Left ventricle myocardium superior (tissue), 1 donor: ENCODE measurements at places on chromosomes 3 and 15.

- no peak for DNase-seq
These were observed 11.4 kb downstream of the ANPEP start for GRCh38 chr15:89802986-89803824.

GRCh38 chr3:24060055-24060454, 115.0 kb downstream of the NR1D2 start:
- DNase-seq = no peak

- no peak for DNase-seq
These were observed 20.4 kb downstream of the ISG20 start for GRCh38 chr15:88658972-88659931.

DNA sequence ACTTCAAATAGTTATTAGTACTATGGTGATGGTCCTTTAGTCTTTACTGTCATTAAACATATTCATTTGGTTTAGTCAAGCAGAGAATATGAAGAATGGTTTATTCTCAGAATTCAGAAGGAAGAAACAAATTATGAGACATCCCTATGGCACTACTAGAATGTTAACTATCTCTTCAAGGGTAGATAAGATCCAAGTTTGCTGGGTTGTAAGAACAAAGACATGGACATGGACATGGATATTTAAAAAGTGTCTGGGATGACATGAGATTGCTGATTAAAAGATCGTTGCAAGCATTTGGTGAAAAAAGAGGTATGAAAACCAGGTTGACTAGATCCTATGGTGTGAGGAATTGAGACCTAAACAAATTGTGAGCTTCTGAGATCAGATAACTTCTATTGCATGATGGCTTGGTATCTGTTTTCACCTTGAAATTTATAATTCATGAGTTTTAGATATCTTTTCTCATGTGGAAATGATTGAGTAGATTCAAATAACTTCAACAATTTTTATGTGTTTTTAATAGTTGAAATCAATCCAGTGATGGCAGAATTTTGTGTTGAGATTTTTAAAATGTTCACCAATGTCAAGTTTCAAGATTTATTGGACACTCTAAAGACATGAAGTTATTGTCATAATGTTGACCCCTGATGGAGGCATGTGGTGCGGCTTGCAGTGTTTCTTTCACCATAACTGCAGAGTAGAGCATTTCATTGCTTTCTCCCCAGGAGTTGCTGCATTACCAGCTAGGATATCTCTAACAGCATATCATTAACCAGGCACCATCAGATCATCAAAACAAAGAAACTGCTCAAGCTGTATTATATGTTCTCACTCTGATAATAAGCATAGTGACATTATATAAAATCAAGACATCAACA, 72.6 kb downstream of the NAALADL2 start:
- DNase-seq = no peak

DNA sequence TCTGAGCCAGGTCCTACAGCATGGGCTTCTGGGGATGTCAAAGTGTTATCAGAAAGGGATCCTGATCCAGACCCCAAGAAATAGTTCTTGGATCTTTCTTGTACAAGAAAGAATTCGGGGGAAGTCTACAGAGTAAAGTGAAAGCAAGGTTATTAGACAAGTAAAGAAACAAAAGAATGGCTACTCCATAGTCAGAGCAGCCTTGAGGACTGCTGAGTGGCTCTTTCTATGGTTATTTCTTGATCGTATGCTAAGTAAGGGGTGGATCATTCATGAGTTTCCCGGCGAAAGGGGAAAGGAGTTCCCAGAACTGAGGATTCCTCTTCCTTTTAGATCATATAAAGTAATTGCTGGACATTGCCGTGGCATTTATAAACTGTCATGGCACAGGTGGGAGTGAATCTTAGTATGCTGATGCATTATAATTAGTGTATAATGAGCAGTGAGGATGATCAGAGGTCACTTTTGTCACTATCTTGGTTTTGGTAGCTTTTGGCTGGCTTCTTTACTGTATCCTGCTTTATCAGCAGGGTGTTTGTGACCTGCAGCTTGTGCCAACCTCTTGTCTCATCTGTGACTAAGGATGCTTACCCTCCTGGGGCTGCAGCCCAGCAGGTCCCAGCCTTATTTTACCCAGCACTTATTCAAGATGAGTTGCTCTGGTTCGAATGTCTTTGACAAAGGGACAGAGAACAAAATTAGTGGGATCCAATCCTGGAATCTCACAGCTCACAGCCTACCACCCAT, 41.0 kb downstream of the CRYGS start:
- DNase-seq = no peak

GRCh38 chr3:116614795-116615362, 94.7 kb upstream of the TUSC7 start:
- no peak for DNase-seq

GRCh38 chr3:48466386-48467109, 20.0 kb downstream of the ATRIP start:
- no peak for DNase-seq

DNA sequence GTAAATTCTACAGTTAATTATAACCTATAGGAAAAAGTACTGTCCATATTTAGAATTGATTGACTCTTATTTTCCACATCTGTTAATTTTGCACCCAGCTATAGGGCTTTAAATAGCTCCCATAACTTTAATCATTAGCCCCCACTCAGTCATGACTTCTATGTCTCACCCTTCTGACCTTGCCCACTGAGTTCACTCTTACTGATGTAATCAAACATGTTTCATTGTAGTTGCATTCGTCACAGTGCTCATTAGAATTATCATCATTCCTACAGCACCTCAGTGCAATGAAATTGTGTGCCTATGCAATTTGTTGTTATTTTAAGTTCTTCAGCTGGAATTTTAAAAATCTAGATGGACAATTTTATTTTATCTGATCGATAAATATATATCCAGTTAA, 151.4 kb downstream of the TIGIT start:
- no peak for DNase-seq

GRCh38 chr3:45169125-45169904, 23.1 kb upstream of the CDCP1 start:
- DNase-seq = no peak

DNA sequence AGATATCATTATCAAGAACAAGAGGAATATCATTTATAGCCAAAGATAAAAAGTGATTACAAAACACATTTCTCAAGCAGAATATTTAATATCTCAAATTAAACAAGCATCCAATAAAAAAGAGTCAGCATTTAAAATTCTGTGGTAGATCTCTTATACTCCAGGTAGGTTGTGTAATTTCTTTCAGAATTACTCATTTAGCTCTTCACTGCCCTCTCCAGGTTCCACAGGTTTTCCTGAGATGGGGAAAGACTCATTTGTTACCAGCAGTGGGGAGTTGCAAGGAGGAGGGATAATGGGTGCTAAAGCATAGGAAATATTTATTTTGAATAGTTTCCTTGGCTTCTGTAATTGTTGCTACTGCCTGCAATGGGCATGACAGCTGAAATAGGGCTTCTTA, 83.1 kb upstream of the RASGRP1 start:
- no peak for DNase-seq

DNA sequence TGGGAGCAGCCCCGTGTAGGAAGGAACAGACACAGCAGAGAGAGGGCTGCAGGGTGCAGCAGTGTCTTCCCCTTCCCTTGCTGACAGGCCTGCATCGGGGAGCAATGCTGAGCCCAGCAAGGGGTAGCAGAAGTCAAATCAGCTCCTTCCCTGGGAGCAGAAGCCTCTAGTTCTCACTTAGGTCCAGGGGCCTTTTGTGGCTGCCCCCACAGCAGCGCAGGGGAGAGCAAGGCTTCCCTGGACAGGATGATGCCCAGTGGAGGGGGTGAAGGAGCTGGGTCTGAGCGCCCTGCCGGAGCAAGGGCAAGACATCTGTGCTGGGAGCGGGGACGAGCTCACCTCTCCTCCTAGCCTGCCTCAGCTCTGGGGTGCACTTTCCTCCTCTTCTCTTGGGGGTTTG, 827 bp downstream of the PLCB2 start:
- DNase-seq = no peak

DNA sequence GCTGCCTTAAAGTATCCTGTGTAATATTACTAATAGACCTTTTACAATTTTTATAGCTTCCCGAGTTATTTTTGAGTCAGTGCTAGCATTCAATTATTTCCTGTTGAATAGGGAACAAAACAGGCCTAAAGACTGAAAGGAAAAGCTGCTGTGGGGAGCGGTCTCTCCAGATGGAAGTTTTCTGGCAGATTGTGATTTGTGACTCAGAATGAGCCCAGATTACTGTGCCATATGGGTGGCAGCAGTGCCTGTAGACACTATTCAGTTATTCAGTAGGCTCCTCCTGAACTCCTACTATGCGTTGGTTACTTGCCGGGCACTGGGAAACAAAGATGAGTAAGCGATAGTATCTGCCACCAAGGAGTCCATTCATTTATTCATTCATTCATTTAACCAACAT, 211.8 kb downstream of the CHST2 start:
- no peak for DNase-seq

DNA sequence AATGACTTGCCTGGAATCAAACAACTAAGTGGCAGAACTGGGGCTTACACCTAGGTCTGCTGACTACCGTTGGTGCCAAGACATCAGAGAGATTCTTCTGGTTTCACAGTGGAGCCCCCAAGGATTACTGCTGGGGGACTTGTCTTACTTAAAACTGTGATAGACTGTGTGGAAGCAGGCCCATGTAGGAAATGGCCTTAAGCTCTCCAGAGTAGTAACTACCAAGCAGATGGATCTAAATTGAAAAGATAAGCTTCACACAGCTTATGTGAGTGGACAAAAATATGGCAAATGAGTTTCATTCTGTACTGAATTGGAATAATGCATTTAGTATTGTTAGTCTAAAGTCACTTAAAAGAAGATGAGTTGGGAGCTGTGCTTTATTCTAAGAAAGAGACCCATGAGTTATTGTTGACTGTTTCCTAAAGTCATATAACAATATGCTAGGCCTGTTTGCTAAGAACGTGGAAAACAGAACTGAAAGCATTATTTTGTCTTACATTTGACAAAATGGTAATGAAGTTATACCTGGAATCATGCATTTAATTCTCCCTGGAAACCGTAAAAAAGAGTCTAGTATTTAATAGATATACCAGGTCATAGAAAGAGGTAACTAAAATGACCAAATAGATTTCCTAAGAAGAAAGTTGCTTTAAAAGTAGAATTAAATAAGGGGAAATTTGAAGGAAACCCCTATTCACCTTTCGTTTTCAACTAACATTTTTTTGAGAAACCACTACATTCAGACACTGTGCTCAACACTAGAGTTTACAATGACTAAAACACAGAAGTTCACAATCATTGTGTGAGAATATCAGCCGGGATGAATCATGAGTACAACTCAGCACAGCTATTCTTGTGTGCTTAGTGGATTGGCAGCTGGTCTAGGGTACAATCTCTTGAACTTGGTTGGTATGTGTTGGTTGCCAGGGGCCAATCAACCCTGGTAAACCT, 13.0 kb upstream of the MAPK6 start:
- DNase-seq = no peak

DNA sequence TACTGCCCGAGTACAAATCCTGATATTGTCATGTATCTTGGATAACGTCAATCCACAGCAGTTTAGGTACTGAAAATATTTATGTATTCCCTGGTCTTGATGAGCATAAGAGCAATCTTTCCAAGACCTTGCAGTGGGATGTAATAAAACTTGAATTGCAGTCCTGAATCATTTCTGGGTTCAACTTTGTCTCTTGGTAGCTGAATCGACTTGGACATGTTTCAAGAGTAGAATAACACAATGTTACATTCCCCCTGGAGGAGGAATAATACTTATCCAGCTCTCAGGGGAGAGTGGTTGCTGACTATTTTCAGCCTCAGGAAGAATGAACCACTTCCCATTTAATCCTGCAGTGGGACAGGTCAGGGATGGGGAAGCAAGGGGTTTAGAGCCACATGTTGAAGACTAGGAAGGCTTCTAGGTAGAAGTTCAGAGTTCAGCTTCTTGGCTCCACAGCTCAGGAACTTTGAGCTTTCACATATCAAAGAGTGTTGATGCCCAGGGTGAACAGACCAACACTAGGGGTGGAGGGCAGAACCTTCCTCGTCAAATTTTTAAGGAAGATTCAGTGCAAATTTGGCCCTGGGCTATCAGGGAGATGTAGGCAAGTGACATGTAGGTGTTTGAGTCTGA, 43.4 kb upstream of the GPD1L start:
- DNase-seq = no peak

GRCh38 chr3:180684807-180685206, 5.5 kb upstream of the CCDC39 start:
- DNase-seq = no peak

DNA sequence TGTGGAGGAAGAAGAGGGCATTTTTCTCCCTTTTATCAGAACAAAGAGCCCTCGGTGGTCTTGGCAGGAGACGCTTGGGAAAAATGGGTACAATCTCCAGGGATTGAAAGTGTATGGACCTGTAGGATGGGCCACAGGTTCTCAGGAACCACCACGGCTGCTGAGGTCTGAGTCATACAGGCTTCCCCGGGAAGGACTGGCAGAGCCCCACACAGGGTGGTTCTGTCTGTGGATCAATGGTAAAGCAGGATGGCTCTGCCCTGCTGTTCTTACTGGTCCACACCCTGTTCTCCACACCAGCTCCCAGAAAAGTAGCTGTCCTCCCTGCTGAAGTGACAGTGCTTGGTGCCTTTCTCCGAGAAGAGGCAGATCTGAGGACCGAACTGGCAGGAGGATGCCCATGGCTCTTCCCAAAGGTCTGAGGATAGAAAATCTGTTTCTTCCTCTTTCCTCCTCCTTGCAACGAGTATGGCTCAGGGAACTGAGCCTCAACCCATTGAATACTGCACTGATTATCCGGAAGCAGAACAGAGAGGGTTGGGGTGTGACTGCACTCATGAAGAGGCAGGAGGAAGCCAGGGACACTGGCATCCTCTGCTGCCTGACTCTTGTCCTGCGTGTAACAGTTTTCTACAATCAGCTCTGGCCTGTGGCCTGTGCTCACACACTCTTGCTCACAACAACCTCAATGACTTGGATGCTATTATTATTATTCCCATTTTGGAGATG, 39.0 kb downstream of the KIF9 start:
- DNase-seq = no peak

DNA sequence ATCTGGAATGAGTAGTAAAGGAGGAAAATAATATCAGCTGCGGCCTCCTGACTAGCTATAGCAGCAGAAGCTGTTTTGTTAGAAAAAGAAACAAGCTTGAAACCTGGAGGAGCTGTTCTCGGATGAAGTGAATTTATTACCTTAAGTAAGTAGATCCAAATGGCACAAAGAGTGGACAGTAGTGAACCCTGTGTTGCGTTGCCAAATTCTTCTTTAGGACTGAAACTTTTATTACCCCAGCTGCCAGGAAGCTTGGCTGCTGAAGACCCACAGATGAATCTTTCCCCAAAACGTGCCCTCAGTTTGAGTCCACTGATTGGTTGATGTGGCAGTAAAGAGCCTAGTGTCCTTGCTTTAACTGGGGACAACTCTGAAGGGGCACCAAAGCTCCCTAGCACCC, 366.8 kb upstream of the GBE1 start:
- DNase-seq = no peak

DNA sequence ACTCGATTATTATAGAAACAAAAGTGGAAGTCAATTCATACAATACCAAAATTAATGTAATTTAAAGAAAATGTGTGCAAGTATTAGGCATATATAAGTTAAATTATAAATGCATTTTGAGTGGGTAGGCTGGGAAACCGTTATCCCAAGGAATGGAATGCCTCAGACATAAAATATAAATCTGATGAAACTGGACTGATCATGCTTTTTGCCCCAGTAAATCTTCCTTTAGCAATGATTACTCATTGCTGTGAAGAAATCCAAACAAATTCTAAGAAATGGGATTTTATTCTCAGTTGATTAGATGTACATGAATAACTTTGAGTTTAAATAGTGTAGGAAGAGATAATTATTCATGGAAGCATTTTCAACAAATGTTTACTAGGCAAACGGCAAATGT, 185.5 kb upstream of the KCNMB2 start:
- no peak for DNase-seq

- DNase-seq = no peak
These were observed 275.2 kb upstream of the MEIS2 start for GRCh38 chr15:37375519-37375918.
